Hematopoietic multipotent progenitor cell treated with erythropoietin and hydrocortisone succinate and interleukin-3 and kit ligand, for 6 days (in vitro differentiated cells): ENCODE measurements at places on chromosomes 4 and X.

GRCh38 chrX:12994321-12994720 is 19.4 kb downstream of the TMSB4X start:
- peak; percentile 26 for DNase-seq

DNA sequence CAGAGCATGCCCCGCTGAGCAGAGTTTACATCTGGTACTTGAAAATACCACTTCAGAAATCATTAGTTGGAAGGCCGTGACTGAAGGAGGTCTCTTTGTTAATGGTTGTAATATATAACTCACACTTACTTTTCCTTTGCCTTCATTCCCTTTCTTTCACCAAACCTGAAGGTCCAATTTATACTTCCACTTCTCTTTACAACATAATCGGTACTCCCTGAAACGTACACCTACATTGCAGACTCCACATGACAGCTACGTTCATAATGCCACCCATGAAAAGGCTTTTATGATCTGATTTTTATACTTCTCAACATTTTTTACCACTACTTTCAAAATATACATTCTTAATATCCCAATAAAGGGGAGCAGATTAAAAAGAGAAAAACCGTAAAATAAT is 298.7 kb downstream of the C4orf33 start:
- no peak for DNase-seq

DNA sequence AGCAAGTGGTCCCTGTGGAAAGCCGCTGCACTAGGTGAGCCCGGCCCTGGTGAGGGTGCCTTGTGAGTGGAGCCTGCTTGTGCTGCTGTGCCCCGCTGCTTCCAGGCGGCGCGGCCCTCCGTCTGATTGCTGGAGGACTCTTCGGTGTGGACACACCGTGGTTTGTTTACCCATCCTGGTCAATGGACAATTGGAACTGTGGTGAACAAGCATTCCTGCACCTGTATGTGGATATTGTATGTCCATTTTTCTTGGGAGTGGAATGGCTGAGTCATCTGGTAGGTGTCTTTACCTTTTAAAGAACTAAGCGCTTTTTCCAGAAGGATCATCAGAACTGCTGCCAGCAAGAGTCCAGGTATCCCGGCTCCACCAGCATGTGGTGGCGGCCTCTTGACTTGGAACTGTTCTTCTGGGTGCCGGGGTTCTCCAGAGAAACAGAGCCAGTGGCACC is 15.6 kb downstream of the MAEA start:
- DNase-seq = no peak

DNA sequence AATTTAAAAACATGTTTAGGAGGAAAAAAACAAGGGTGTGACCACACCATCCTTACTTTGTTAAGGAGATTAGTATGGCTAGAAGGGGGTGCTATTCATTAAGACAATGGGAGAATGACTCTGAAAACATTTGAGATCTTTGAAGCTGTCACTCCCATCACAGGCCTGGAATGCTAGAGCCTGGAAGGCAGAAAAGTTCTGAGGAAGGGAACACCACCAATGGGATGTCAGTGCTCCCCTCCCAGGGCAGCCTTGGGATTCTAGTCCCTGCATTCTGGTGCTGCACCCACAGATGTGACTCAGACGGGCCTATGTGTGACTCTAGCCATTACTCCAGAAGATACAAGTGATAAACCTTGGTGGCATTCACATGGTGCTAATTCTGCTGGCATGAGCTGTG is 162.2 kb upstream of the ANXA10 start:
- no peak for DNase-seq

DNA sequence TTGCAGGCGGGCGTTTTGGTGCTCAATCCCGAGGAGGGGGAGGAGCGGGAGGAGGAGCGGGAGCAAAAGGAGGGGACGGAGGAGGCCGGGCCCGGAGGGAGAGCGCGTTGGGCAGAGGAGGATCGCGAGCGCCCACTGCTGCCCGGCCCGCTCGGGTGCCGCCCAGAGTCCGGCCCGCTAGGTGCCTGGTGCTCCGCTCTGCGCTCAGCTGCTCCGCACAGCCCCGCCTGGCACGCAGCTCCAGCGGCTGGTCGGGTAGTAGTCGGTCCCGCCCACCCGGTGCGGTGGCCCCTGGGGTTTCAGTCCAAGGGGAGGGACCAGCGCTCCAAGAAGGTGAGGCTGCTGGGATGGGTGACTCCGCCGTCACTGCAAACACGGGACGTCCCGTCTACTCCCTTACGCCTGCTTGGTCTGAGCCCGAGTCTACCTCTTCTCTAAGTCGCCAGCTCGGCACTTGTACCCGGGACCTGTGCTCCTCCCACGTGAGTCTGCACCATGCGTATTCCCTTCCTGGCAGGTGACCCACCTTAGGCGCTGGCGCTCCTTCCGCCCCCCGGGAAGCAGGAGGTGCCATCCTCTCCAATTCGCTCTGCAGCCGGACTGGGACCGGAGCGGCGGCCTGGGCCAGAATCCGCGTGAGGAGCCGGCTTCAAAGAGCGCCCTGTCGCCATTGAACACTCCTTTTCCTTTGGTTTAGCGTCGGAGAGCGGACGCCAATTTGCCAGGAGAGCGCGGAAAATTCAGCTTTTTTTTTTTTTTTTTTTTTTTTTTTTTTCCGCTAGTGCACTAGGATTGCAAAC is 405 bp upstream of the HS3ST1 start:
- peak; percentile 43 for DNase-seq

- no peak for DNase-seq
Observed at GRCh38 chr4:13985837-13986236, 358.3 kb upstream of the BOD1L1 start.

GRCh38 chrX:110442635-110443034 is 84.0 kb downstream of the RTL9 start:
- peak; percentile 57 for DNase-seq

- peak; percentile 56 for DNase-seq
Observed at GRCh38 chr4:85798012-85798770, 323.2 kb downstream of the ARHGAP24 start.

DNA sequence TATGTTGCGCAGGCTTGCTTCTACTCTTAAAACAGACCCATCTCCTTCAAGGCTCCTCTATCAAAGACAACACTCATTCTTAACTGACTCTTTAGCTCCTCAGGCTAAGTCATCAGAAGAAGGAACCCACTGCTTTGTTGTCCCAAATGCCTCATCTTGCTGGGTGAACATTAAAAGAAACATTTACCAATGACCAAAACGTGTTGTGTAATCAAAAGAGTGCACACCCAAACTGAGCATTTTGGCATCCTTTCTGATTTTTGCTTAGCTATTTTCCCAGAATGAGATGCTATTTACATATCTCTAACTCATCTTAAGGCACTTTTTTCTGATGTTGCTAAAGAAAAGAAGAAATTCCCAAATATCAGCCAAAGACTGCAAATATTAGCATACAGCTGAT is 131.7 kb upstream of the VCX3A start:
- DNase-seq = no peak

GRCh38 chrX:74277846-74278245 is 26.1 kb upstream of the ZCCHC13 start:
- peak; percentile 20 for DNase-seq

DNA sequence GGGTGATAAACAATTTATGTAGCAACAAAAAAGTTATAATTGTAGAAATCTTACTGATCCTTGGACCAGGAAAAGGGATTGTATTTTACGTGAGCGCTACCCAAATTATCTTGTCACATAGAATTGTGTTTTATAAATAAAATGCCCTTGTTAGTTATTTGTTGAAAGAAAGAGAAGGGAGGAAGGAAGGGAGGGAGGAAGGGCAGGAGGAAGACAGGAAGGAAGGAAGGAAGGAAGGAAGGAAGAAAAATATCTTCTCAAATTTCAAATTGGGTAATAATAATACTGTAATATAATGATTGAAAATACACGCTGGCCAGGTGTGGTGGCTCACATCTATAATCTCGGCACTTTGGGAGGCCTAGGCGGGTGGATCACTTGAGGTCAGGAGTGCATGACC is 206.2 kb upstream of the TLL1 start:
- DNase-seq = no peak

- no peak for DNase-seq
Observed at GRCh38 chr4:5365071-5366008, 314.1 kb downstream of the STK32B start.

DNA sequence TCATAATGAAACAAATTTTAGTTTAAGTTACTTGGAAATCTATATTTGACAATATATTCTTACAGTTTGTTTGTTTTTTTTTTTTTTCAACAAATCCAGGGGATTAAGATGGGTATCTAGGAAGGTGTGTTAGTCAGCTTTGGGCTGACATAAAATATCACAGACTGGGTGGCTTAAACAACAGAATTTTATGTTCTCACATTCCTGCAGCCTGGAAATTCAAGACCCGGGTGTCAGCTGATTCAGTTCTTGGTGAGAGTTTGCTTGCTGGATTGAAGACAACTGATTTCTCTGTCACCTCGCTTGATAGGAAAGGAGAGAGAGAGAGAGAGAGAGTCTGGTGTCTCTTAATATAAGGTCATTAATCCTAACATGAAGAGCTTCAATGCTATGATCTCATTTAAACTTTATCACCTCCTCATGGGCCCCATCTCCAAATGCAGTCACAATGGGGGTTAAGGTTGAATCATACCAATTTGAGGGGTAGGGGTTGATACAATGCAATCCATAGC is 465.2 kb downstream of the CENPC start:
- no peak for DNase-seq

GRCh38 chrX:103311399-103311780 is 600 bp upstream of the BEX2 start:
- DNase-seq = no peak

- no peak for DNase-seq
Observed at GRCh38 chr4:89121387-89122068, 10.2 kb downstream of the TIGD2 start.

- DNase-seq = no peak
Observed at GRCh38 chr4:52551487-52551886, 107.6 kb downstream of the USP46 start.

DNA sequence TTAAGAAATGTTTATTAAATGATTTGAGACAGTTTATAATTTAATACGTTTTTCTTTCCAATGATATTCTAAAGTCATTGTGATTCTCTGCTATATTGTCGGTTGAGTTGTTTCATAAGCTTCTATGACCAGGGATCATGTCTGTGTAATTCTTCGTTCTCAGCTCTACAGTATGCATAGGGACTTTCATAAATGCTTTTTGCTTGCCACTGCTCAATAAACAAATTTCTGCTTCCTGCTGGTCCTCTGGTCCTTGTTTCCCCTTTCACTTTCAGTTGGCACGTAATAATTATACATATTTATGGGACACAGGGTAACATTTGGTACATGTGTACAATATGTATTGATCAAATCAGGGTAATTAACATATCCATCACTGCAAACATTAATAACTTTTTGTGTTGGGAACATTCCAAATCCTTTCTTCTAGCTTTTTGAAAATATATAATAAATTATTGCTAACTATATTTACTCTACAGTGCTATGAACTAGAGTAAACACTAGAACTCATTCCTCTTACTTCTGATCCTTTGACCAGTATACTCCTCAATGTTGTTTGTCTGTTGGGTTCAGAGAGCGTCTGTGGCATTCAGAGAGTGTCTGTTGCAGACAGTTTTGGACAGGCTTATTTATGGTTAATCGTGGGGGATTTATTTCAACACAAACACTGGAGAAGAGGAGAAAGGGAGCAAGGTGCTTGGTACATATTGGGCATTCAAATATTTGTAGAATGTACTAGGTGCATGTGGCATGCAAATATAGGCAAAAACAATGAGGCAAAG is 68.3 kb upstream of the SPANXB1 start:
- DNase-seq = no peak

DNA sequence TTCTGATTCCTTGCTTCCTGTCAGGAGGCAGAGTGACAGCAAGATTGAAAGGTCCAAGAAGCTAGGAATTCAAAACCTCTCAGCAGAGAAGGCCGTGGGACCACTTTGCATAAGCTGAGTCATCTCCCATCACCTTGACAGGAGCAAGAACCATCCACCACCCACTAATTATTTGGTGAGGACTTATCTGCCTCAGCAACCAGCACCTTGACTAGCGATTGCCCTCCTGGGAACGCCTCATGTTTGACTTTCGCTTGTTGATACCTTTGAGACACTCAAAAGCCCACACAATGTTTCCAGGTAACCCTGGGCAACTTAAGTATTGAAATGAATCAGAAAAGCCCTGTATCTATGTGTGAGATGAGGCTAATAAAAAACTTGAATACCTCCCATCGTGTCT is 233.5 kb upstream of the GYPA start:
- DNase-seq = no peak
